ENCODE measurements at places on chromosomes 6 and 20.

GRCh38 chr6:28865401-28866204, 58.2 kb downstream of the TRIM27 start:
- peak; percentile 94 for DNase-seq

GRCh38 chr6:167960579-167960978, 36.9 kb upstream of the KIF25 start:
- no peak for DNase-seq

GRCh38 chr6:159325476-159325875, 156.3 kb downstream of the FNDC1 start:
- no peak for DNase-seq

DNA sequence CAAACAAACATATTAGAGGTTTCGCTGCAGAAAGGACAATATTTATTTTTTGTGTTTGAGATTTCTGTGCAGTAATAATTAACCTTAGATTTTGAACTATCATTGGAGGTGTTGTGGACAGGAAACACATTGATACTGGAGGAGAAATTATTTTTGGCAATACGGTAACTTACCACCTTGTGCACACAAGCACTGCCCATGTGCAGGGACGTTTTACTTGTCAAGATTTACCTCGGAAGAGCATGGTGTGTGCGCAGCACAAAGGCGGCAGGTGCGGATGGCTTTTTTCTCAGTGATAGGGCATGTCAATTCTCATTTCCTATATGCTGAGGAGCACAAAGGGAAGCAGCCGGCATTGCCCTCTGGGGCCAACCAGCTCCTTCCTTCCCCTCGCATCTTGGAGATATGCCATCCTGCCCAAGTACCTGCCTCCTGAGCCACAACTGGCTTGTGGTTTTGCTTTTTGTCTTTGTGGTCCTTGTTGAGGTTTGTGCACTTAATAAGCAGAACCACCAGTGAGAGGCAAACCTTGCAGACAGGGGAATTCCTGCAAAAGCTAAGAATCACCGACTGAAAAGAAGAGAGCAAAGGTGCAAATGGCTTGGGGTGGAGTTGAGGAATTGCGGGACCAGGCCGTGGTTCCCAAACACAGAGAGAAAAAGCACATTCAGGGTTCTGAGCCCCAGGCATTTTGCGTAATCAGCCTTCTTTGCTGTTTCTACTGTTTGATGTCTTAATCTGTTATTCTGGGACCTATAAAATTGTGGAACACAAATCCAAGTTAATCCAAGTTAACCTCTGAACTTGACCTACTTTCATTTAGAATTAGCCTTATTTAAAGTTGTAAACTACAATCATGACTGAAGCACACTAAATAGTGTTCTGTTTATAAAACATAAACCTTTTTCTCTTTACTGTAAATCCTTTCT, 21.9 kb downstream of the SAMD5 start:
- DNase-seq: peak; percentile 47

DNA sequence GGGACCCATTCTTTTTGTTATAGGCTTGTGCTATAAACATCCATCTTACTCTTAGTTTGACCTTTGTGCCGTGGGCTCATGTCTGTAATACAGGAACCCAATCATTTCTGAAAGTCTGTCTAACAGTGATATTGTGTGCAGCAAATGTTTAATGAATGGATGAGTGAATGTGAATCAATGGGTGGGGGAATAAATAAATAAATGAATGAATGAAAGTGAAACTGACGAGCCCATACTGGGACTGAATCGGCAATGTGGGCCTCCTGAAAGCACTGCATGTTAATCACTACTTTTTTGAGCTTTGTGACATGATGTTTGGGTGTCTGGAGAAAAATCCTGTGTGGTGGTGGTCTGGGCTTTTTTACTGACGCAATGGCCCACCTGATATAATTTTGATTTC, 175.0 kb downstream of the GMPR start:
- no peak for DNase-seq

- DNase-seq: peak; percentile 69
Observed at GRCh38 chr6:14144678-14145113, 27.1 kb downstream of the CD83 start.

DNA sequence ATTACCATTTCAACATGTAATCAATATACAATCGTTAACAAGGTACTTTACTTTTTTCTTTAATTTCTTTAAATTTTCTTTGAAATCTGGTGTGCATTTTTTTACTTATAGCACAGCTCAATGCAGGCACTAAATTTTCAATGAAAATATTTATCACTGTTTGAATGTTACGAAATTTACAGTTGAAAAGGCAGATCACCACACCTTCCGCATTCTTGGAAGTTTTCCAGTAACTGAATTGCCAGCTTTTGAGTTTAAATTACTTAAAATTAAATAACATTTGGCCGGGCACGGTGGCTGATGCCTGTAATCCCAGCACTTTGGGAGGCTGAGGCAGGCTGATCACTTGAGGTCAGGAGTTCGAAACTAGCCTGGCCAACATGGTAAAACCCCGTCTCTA, 309.9 kb downstream of the BMP7 start:
- no peak for DNase-seq

Measured in Kasumi-1 (cell line).